ENCODE measurements at places on chromosomes 2 and 18.

GRCh38 chr18:61738042-61738441 is 154.8 kb downstream of the RNF152 start:
- DNase-seq = no peak

DNA sequence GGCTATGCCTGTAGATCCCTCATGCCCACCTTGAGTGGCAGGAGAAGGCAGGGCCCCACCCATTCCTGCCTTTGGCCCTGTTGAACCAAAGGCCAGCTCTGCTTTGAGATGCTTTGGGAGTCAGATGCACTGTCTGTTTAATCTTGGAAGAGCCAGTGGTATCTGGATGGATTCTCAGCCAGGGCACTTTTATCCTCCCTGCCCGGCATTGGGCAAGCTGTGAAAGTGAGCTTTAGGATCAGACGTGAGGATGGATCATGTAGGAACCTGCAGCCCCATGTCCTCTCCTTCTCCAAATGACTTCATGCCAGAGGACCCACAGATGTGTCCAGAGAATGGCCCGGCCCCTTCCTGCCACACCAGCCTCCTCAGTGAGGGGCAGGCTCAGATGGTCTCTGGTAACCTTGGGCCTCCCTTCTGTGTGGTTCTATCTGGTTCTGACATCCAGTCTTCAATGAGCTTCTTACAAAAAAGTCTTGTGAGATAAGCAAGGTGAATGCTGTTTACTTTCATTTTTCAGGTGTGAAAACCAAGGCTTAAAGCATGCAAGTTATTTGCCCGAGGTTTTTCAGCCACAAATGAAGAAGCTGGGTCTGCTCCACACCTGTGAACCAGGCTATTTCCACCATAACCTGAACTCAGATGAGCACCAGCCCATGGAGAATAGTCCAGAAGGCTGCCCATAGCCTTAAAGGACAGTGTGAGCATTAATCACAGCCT is 123.8 kb downstream of the KCTD1 start:
- DNase-seq = no peak

- no peak for DNase-seq
Observed at GRCh38 chr2:45123521-45124191, 114.4 kb upstream of the SIX2 start.

DNA sequence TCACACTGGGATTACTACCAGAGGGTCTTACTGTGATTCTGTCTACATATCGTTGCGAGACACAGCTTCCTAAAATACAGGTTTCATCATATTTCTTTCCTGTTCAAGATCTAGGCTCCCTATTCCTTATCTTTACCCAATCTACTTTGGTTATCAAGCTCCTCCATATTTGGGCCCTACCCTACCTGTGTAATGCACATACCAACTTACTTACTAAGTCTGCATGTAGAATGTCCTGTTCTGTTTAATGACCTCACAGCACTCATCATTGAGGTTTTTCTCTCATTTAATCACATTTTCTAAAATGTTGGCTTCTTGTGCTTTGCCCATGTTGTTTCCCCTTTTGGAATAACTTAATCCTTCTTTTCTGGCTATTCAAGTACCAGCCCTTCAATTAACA is 551.1 kb downstream of the ZEB2 start:
- no peak for DNase-seq

- DNase-seq = peak; percentile 71
Observed at GRCh38 chr18:37403100-37403781, 162.4 kb downstream of the CELF4 start.

GRCh38 chr2:157486596-157487270 is 42.8 kb upstream of the CYTIP start:
- no peak for DNase-seq

GRCh38 chr2:43774617-43775016 is 778 bp downstream of the DYNC2LI1 start:
- no peak for DNase-seq

GRCh38 chr2:19652811-19653210 is 249.0 kb downstream of the TTC32 start:
- DNase-seq = no peak

DNA sequence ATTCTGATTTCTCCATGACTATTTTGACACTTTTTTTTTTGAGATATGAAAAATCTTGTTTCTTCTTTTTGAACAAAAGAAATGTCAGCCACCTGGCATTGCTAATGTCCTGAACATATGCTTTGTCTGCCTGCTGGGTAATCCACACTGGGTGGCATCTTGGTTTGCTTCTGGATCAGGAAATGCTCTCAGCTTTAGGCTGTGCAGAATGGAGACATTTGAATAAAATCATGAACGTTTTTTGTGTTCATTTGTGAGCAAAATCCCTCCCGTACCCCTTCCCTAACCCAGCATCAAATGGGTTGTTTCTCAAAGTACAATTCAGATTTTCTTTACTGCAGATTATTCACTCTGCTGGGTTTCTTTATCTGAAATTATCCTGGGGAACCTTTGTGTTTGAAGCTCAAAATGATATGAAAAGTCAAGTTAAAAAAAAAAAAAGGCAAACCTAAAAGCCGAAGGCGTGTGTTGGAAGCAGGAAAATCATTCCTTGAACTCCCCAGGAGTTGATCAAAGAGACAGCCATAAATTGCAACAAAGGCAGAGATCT is 53.4 kb upstream of the KLF7 start:
- DNase-seq = no peak

DNA sequence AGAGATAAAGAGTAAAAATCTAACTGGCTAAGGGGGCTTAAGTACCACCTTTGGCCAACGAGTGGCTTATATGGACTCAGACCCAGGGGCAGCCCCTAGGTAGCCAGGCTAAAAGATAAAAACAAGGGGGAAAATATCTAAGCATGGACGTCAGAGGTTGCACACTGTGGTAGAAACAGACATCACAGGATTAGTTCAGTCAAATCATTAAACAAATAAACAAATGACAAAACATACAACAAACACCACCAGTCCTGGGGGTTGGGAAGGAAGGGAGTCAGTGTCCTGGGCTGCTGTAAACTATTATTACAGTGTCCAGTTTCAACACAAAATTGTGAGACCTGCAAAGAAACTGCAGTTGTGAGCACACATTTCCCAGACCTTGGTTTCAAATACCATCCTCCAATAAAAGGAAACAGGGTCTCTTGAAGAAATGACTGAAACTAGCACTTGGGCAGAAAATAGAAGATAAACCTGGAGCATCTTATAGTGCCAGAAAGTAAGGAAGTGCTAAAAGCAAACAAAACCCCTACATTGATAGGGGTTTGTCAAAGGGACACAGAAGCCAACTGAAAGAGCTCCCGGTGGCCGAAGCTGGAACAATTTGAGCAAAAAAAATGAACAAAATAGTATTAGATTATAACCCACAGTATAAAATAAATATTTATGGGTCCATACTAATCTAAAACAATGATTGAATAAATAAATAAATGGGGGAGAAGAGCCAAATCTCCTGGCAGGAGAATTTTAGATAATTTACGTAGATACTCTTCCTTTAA is 154.8 kb upstream of the KLF7 start:
- DNase-seq = no peak

GRCh38 chr18:56285387-56286065 is 352.9 kb downstream of the TXNL1 start:
- no peak for DNase-seq

- peak; percentile 75 for DNase-seq
Observed at GRCh38 chr18:32770666-32771168, 2.1 kb downstream of the KLHL14 start.

Measured in retina (tissue), 1 donor.